ENCODE measurements at places on chromosomes 4 and X.

- peak; percentile 45 for DNase-seq
- H3K4me1 ChIP-seq = peaks cover 6% of the 10 kb centered on the region
- no peak overlapping the region for H3K27ac ChIP-seq
- no peak overlapping the region for H3K4me3 ChIP-seq
- H3K27me3 ChIP-seq = peaks cover 20% of the 10 kb centered on the region
These were observed 62.8 kb upstream of the EGFL6 start for GRCh38 chrX:13506574-13506973.

GRCh38 chrX:85221361-85221760 lies 22.2 kb downstream of the SATL1 start:
- peaks cover 7% of the 10 kb centered on the region for H3K4me1 ChIP-seq
- H3K36me3 ChIP-seq = no peaks in the 10 kb centered on the region
- no peak overlapping the region for H3K27ac ChIP-seq
- H3K27me3 ChIP-seq = peaks cover 6% of the 10 kb centered on the region
- H3K4me3 ChIP-seq = peak overlapping the region; percentile 13
- no peak for DNase-seq

DNA sequence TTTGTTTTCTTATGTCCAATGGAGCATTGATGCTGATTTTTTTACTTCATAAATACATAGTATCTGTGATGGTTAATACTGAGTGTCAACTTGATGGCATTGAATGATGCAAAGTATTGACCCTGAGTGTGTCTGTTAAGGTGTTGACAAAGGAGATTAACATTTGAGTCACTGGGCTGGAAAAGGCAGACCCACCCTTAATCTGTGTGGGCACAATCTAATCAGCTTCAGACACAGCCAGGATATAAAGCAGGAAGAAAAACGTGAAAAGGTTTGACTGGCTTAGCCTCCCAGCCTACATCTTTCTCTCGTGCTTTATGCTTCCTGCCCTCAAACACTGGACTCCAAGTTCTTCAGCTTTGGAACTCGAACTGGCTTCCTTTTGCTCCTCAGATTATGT lies 230.6 kb upstream of the SPRY1 start:
- DNase-seq = no peak
- H3K4me1 ChIP-seq = no peaks in the 10 kb centered on the region
- no peaks in the 10 kb centered on the region for H3K36me3 ChIP-seq
- no peak overlapping the region for H3K27ac ChIP-seq

DNA sequence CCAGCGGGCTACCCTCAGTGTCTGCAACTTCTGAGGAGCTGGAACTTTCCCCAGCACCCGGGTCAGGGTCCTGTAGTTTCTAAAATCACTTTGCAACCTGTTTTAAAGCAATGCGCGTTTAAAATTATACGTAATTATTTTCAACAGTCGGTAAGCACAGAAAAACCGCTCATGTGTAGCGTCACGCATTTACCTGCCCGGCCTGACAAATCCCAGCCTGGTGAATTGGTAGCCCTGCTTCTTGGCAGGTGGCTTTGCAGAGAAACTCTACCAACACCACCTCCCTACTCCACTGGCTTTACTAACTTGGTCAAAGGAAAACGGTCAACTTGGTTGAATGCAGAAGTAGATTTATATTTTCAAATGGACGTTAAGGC lies 640 bp downstream of the BANK1 start:
- peaks cover 7% of the 10 kb centered on the region for H3K4me1 ChIP-seq
- DNase-seq = no peak
- no peaks in the 10 kb centered on the region for H3K36me3 ChIP-seq
- peak overlapping the region; percentile 88 for H3K4me3 ChIP-seq
